ENCODE measurements at places on chromosomes 3 and 15. TPM values are rescaled to one million over a fixed set of nuclear protein-coding genes. Genes with fewer than 3 reads are reported as not detected.

Gene C2CD4A
- not detected for total RNA-seq

Gene FBXL22
- total RNA-seq, result 0.16 TPM

Gene PLA2G4B
- 0.79 TPM for total RNA-seq

Gene GP9
- not detected for total RNA-seq

Gene SLC27A2
- not detected for total RNA-seq

Gene ZKSCAN7
- 6.2 TPM for total RNA-seq

Gene ZNF385D
- 1.5 TPM for total RNA-seq

Gene FANCD2
- total RNA-seq, result 3.6 TPM

Gene CAMP
- total RNA-seq, result not detected

Gene CLDN16
- not detected for total RNA-seq
